ENCODE measurements at places on chromosomes 16 and 17.

- DNase-seq: no peak
Measured at GRCh38 chr17:46915596-46915995, 7.4 kb upstream of the GOSR2 start.

- no peak for DNase-seq
Measured at GRCh38 chr17:50458701-50459676, 9.7 kb downstream of the CHAD start.

GRCh38 chr17:38464723-38465390 is 36.6 kb downstream of the ARHGAP23 start:
- no peak for DNase-seq

GRCh38 chr16:77531752-77532151 is 96.9 kb upstream of the ADAMTS18 start:
- DNase-seq: no peak

DNA sequence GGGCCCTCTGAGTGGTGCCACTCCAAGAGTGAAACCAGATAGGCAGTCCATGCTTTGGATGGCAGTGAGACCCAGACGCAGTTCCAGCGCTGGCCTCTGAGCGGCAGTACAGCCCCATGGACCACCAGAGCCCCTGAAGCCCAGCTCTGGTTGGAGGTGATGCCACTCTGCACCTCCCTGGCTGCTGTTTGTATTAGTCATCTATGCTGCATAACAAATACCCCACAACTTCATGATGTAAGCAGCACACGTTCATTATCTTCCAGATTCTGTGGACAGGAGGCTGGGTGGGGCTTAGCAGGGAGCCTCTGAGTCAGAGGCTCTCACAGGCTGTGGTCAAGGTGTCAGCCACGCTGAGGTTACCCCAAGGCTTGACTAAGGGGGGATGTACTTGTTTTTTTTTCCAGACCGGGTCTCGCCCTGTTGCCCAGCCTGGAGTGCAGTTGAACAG is 5.1 kb upstream of the NME4 start:
- peak; percentile 66 for DNase-seq

DNA sequence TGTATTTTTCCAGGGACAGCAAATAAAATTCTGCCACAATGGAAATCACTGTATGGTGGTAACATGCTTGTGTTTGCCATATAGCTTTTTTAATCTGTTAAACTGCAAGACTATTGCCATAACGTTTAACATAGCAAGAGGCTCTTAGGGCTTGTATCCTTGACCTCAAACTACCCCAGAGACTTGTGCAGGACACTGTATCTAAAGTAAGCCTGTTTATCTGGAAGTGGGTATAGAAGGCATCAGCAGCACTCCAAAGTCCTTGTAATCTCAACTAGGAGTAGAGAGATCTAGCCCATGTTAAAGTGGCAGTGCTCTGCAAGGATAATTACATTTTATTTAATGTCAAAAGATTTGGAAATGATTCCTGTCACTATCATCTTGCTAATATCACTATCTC is 1424.1 kb downstream of the CDH11 start:
- no peak for DNase-seq
